ENCODE measurements at places on chromosomes 16 and 17. TPM values are rescaled to one million over a fixed set of nuclear protein-coding genes. Genes with fewer than 3 reads are reported as not detected.

DNA sequence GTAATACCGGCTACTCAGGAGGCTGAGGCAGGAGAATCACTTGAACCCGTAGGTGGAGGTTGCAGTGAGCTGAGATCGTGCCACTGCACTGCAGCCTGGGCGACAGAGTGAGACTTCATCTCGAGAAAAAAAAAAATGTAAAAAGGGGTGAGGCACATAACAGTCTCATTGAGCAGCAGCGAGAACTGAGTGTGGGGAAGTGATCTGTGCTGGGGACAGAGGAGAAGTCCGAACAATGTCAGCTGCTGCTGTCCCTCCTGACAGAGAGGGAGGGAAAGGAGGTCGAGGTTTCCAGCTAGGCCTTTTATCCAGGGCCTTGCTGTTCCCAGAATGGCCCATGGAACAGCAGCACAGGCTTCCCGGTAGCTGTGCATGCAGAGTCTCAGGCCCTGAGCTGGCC is 14.0 kb downstream of the C16orf74 start:
- no peak for DNase-seq

DNA sequence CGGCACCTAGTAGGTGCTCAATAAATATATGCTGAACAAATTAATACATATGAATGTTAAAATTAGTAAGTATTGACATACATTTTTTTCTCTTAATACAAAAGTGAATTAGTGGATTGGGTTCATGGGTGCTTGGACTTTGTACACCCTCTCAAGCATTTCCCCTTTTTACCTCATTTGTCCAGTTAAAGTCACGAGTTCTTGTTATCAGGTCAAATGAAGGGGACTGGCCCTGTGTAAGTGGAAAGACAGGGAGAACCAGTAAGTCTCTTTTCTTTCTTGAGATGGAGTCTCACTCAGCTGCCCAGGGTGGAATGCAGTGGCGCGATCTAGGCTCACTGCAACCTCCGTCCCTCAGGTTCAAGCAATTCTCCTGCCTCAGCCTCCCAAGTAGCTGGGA is 13.7 kb upstream of the RANGRF start:
- no peak for DNase-seq

GRCh38 chr17:80950466-80951120 is 41.0 kb upstream of the CHMP6 start:
- DNase-seq, result no peak

SOST gene
- 48.7 TPM for polyA plus RNA-seq

CORO6 gene
- 3.2 TPM for polyA plus RNA-seq

ZNF287 gene
- 10.2 TPM for polyA plus RNA-seq

MGAT5B gene
- polyA plus RNA-seq, result 2.1 TPM
